Esophagus squamous epithelium (tissue), 5 donors: ENCODE measurements at places on chromosomes 6 and 20.

GRCh38 chr6:124792386-124792785 lies 169.9 kb upstream of the RNF217 start:
- no peak for DNase-seq

GRCh38 chr6:63066055-63066704 lies 145.1 kb upstream of the FKBP1C start:
- DNase-seq: no peak

- DNase-seq: no peak
Measured at GRCh38 chr6:35586542-35586941, 73.8 kb upstream of the TULP1 start.

DNA sequence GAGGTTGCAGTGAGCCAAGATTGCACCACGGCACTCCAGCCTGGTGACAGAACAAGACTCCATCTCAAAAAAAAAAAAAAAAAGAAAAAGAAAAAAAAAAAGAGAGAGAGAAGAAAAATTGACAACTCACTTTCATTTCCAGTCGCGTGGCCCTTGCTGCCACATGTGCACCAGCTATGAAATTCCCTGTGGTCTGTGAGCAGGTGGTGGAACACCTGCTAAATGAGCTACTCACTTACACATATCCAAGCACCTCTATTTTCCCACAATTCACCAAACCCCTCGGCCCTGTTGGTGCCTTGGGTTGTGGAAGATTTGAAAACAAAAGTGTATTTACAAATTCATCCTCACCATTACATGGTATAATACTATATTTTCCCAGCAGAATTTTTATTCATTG lies 105.2 kb upstream of the ASF1A start:
- no peak for DNase-seq
